ENCODE measurements at places on chromosomes 7 and 10.
A peak's percentile ranks its signal among the peaks of the same experiment; 100 is the strongest.

- DNase-seq = no peak
Observed at GRCh38 chr10:116815641-116816415, 33.5 kb upstream of the ENO4 start.

GRCh38 chr10:88995156-88995876 lies 4.7 kb downstream of the FAS start:
- no peak for DNase-seq

GRCh38 chr10:102835007-102835482 lies 2.2 kb downstream of the CYP17A1 start:
- DNase-seq = peak; percentile 53

DNA sequence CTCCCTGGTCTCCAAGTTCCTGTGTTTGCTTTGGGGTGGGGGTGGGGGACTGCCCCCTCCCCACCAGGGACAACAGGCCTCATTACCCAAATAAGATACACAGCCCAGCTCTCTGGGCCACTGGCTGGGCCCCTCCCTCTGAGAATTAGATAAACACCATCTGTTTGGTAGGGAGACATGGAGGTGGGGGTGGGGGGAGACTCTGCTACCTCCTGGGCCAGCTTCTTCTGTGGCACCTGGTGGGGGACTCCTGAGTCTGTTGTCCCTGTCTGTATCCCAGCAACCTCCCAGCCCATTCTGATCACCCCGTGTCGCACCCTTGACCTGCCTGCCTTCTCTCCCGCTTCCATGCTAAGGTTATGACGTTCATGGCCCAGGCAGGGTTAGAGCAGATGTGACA lies 5.8 kb downstream of the MLXIPL start:
- DNase-seq = no peak

DNA sequence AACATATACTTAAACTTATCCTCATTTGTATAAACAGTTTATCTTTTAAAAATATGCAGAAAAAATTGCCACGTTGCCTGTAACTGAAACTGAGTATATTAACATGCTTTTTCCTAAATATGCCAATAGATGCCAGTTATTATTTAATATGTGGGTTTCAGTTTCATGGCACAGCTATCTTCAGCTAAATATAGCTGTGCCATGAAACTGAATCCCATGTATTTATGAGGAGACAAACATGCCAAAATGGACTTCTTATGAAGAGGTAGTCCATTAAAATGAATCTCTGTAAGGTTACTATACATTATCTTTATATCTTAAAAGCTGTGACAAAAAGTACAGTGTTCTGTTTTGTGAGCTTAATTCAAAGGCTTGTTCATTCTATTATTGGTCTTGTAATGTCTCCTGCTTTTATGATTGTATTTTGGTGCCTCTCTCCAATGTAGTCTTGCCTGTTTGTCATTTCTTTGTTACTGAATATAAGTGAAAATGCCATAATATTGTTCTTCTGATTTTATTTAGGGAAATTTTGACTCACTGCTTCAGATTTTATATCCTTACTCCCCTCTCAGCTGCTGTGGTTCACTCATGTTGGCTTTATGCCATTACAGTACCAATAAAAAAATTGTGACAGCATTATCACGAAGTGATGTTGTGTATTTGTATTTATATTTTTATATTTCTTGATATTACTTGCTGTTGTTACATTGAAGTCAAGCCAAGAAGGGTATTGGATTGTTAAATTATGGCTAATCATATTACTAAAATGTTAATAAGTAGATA lies 34.3 kb upstream of the CACNA2D1 start:
- DNase-seq = no peak

- DNase-seq = no peak
Observed at GRCh38 chr10:133306941-133307379, 1.7 kb downstream of the TUBGCP2 start.

DNA sequence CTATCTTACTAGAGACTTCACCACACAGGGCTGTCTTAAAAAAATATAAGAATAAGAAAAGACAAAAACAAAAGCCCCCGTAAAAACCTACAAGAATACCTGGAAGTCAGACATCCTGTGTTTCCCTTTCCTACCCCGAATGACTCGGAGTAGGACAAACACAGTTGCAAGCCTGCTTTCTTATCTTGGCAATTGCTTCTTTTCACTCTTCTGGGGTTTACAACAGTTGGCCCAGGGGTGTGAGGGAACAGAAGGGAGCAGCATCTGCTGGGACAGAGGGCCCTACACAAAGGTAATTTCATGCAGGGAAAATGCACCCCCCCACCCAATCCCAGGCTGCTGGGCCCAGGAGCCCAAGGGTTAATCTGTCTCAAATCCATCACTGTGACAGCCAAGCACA lies 220.6 kb downstream of the ARHGAP12 start:
- DNase-seq = no peak

- DNase-seq = no peak
Observed at GRCh38 chr10:122350893-122351292, 23.6 kb upstream of the PLEKHA1 start.

DNA sequence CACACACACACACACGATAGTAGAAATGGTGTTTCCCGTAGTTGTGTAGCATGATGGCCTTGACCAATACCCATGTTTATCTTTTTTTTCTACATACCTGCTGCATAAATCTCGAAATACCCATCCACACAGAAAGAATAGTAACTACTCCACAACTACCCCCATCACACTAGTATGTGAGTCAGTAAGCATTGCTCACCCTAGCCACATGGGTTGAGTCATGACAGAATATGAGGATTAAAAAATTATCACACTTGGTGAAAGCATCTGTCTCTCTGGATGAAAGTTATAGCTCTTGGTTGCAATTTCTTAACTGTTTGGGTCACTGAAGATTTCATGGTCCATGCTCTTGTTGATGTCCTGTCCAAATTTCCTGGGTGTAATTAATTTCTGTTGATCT lies 103.4 kb upstream of the MDFIC start:
- no peak for DNase-seq

DNA sequence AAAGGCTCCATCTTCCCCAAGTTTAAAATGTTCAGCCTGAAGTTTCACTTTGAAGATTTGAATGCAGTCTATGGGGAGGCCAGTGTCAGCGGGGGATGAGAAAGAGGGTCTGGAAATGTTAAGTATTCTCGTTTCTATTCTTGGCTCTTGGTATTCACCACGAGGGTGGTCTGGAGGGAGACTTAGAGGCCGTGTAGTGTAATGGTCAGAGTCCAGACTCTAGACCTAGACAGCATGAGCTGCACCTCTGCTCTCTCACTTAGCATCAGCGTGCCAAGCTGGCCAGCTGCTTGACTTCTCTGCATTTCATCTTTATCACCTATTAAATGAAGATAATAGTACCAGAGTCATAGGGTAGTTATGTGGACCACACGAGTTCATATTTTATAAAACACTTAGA lies 57.9 kb downstream of the MKX start:
- DNase-seq = no peak

DNA sequence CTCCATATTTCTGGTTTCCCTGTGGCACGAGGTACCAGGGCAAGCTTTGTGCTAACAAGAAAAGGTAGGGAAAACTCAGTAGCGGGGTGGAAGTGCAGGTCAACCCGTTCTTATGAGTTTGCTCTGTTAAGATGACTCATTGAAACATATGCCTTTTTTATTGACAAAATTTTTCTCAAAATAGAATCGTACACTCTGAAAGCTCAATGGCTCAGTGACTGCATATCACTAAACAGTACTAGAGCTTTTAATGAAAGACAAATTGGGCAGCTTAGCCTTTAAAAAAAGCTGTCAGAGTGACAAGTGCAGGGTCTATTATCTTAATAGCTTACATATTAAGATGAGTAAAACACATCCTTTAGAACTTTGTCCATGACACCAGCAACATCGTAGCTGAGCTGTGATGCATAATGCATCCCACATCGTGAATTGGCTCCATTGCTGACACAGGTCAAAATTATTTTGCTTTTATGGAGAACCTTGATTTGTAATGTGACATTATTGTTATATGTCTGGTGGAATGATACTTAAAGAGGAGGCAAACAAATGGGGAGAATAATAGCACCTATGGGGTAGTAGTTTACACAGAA lies 264.4 kb downstream of the ETV1 start:
- no peak for DNase-seq

GRCh38 chr10:114094795-114095194 lies 51.1 kb downstream of the ADRB1 start:
- no peak for DNase-seq

GRCh38 chr10:108970016-108970415 lies 953.3 kb downstream of the XPNPEP1 start:
- DNase-seq = peak; percentile 23

DNA sequence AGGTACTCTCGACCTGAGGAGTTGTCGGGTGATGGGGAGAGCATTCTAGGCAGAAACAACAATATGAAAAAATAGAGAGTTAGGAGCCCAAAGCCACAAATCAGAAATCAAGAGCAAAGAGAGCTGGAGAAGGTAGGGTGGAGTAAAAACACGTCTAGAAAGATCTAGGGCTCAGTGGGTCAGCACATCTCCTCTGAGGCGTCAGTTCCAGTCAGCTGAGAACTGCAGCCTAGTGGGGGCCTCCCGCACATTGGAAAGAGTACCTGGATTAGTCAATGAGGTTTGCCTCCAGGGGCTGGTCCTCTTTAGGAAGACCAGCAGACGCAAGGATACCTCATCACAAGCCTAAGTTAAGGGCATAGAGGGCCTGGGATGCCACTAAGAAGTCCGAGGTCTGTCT lies 113.2 kb upstream of the LANCL2 start:
- no peak for DNase-seq

- DNase-seq = no peak
Observed at GRCh38 chr7:1670894-1671593, 967 bp downstream of the ELFN1 start.

DNA sequence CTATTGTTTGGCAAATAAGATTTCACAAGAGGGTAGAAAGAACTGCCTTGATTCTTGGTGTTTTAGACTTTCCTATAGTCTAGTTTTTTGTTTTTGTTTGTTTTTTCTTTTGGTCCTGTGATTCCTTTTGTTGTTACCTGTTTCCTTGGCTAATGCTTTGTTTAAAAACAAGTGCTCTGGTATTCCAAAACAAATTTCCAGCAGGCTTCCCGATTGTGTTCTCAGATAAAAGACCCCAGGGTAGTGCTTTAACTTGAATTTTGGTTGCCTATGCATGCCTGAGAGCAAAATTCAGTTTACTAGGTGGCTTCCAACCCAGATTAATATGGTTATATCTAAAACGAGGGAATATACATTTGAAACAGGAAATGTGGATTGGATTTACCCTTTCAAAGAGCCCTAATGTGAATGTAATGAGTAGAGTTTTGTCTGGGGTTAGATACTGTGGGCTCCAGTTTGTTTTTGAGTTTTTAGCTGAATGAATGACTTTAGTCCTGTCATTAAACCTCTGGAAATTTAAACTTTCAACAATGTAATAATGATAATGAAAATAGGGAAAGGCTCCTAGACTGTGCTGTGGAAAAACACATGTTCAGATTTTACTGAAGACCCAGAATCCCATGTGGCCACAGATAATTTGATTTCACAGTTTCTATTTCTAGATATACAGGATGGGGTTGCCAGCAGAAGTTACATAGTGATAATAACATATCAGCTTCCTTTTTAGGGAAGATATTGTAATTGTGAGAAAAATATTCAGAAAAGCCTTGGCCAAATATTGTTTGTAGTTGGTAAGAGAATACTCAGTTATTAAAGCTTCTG lies 23.9 kb downstream of the AUTS2 start:
- no peak for DNase-seq

DNA sequence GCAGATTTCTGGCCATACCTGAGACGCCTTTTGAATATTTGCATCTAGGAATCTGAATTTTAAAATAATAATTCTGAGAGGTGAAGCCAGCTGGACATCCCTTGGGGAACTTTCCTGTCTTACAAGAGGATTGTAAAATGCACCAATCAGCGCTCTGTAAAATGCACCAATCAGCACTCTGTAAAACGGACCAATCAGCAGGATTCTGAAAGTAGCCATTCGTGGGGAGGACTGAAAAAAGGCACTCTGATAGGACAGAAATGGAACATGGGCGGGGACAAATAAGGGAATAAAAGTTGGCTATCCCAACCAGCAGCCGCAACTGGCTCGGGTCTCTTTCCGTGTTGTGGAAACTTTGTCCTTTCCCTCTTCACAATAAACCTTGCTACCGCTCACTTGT lies 9.9 kb downstream of the PPIF start:
- no peak for DNase-seq

DNA sequence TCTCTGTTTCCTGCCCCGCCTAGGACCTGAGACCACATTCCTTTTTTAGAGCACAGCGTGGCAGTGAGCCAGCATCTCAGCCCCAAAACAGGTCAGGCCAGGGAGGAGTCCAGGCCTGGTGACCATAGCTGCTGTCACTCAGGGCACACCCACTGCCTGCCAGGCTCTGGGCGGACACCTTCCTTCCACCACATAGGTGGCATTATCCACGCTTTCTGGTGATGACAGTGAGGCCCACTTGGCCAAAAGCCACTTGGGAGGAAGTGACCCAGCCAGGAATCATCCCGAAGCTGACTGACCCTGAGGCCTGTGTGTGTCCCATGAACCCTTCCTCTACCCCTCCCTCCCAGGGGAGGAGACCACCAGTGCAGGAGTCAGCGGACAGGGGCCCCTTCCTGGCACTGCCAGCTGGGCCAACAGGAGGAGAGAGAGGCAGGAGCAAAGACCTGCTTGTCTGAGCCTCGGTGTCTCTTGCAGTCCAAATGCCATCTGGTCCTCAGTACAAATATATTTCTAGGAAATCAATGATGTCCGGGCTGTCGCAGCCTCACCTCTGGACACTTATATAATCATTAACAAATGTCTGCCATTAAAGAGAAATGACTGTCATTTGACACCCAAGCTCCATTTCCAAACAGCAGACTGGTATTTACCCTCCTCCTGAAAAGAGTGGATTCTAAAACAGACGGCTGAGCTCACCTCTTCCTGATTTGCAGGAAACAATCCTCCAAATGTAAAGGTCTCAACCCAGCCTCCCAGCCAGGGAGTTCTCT lies 63.0 kb downstream of the ABRAXAS2 start:
- DNase-seq = no peak

GRCh38 chr7:25553580-25554291 lies 325.4 kb upstream of the NPVF start:
- DNase-seq = no peak

- DNase-seq = no peak
Observed at GRCh38 chr7:30705596-30705995, 23.3 kb upstream of the CRHR2 start.

DNA sequence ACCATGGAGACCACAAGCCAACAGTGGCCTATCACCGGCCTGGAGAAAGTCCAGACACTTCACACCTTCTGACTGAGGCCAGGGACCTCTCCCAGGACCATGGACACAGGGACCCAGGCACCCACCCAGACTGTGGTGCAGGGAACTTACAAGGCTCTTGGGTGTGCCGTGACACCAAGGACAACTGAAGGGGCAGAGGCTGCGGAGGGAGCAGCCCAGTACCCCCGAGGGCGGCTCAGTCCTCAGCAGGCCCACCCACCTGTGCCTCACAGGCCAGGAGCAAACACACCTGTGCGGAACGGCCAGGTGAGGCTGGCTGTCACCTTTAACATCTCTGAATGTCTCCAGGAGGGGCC lies 182.3 kb downstream of the MAD1L1 start:
- no peak for DNase-seq
